GM23338 (cell line): ENCODE measurements at places on chromosomes 11 and 22.

GRCh38 chr22:24353121-24353520 lies 74.3 kb upstream of the ADORA2A start:
- H3K27me3 ChIP-seq: no peaks in the 10 kb centered on the region
- no peak overlapping the region for H3K4me3 ChIP-seq
- H3K27ac ChIP-seq: no peak overlapping the region
- H3K4me1 ChIP-seq: no peaks in the 10 kb centered on the region

DNA sequence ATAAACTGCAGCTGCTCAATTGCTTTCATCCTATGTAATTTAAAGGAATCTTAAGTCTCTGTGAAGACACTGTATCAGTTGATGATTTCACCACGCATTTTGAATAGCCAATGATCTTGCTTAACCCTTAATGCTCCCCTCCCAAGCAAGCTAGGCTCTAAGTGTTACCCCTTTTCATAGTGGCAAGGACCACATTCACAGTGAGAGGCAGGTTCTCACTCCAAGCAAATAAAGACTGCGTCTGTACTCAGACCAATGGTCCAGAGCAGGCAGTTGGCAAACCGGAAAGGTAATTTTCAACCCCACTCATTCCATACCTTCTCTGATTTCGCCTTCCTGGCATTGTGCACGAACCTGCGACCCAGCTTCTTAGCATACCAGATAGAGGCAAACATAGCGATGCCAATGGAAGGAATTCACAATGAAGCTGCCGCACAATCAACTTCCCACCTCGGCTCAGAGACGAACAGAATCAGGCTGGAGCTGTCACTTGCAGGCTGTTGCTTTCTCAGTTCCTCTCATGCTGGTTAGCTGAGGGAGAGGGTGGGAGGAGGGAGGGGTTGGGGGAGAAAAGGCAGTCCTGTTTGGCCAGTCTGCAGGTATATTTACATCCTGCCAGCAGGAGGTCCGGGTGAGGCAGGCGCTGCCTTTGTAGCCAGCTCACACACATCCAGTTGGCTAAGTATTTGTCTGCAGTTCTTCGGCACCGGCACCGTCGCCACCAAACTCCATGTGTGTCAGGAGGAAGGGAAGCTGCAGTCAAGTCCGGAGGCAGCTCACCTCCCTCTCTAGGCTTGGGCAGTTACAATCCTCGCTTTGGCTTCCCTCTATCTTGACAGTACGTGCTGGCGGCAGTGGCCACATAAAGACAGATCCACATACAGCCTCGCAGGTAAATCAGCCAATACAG lies 1151.2 kb upstream of the CCDC90B start:
- H3K36me3 ChIP-seq: no peaks in the 10 kb centered on the region
- peak; percentile 95 for DNase-seq
- peak overlapping the region; percentile 83 for H3K27ac ChIP-seq
- H3K4me3 ChIP-seq: peak overlapping the region; percentile 51

- H3K36me3 ChIP-seq: no peaks in the 10 kb centered on the region; the same call in 1 of the 2 replicates
- no peak overlapping the region for H3K27ac ChIP-seq
- no peaks in the 10 kb centered on the region for H3K4me1 ChIP-seq
- peaks cover 100% of the 10 kb centered on the region for H3K27me3 ChIP-seq
Measured at GRCh38 chr22:22375576-22376351, 131.2 kb downstream of the VPREB1 start.

DNA sequence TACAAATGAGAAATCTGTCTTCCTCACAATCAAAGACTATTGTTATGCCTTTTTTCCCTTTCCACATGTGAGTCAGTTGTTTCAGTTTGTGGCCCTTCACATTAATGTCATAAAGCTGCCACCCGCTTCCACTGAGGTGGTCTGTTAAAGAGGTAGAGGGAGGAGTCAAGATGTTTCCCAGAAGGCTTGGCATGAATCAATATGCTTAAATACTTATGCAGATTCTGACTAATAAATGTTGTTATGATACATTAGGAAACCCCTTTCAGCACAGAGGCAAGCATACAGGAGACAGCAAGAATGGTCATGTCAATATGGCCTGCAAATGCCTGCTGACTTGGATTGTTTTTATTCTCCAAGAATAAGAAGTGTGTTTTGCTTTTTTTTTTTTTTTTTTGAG lies 6.5 kb downstream of the RTN3 start:
- no peak overlapping the region for H3K4me3 ChIP-seq
- H3K36me3 ChIP-seq: no peaks in the 10 kb centered on the region
- peaks cover 38% of the 10 kb centered on the region for H3K4me1 ChIP-seq
- DNase-seq: no peak
- no peaks in the 10 kb centered on the region for H3K27me3 ChIP-seq

DNA sequence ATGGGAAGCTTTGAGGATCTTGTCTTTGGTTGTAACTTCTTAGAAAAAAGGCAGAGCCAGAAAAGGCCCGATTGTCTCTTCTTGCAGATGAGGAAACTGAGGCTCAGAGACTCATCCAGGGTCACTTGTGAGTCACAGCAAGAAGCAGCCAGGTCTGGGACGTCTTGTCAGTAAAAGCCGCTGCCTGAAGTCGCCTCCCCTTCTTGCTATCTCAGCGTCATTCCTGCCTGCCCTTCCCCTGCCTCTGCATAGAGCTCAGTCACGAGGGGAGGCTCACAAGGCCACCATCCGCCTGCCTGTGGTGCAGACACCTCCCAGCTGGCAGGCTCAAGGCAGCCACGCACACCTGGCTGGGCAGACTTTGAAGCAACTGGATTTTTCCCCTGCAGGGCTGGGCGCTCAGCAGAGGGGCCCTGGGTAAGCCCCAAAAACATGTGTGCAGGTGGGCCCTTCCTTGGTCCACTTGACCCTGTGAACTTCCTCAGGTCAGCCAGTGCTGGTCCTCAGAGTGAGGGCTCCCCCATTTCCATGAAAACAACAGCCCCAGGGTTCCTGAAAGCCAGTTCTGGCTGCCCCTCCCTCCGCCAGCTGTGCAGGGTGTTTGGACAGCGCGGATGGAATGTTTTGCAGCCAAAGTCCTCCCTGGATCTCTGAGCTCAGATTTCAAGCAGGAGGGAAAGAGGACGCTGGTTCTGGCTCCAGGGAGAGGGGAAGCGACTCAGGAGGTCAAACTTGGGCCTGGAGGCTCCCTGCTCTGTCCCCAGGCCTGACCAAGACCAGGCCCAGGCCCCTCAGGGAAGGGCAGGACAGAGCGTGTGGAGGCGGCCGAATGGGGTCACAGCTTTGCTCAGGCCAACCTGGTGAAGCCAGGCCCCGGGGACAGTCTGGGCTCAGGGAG lies 6.0 kb upstream of the RAB3IL1 start:
- H3K27me3 ChIP-seq: peaks cover 6% of the 10 kb centered on the region; the same call in 1 of the 2 replicates
- H3K4me3 ChIP-seq: no peak overlapping the region
- H3K27ac ChIP-seq: no peak overlapping the region
- DNase-seq: peak; percentile 67
- H3K36me3 ChIP-seq: no peaks in the 10 kb centered on the region

DNA sequence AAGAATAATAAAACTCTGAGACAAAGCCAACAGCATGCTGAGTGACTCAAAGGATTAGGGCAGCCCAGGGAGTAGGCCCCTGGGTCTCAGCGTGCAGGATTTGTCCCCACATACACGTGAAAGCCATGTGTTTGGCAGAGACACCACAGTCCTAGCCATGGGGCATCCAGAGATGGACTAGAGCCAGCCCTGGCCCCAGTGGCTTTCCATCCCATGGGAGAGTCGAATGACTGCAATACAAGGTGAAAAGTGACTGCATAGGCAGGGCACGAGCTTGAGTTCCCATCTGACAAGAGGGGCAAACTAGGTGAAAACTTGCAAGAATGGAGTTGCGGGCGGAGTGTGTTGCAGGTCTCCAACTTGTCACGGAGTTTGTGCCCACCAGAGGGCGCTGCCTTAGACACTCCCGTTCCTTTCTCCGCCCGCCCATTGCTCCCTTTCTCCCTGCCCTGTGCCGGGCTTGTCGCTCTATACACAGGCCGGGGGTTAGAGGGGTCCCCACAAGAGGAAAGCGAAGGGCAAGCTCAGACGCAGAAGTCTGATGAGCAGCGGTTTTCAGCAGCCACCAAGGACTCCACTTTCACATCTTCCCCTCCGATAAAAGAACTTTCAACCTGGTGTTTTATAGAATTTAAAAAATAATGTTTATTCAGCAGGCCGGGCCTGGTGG lies 24.2 kb downstream of the TSKU start:
- H3K4me3 ChIP-seq: no peak overlapping the region
- H3K27me3 ChIP-seq: no peaks in the 10 kb centered on the region
- H3K27ac ChIP-seq: no peak overlapping the region
- DNase-seq: peak; percentile 97

- H3K4me1 ChIP-seq: peaks cover 18% of the 10 kb centered on the region
- no peaks in the 10 kb centered on the region for H3K27me3 ChIP-seq
- H3K27ac ChIP-seq: peak within 1 kb of the TSS; percentile 99
- peaks cover 20% of the 10 kb centered on the region for H3K36me3 ChIP-seq
- peak; percentile 39 for DNase-seq
- H3K4me3 ChIP-seq: peak within 1 kb of the TSS; percentile 99
Measured at GRCh38 chr22:24554313-24555164, at the start of gene GUCD1. Gene GUCD1, minus strand, starts transcription at chr22:24555138. Its CDS starts 147 bp downstream, at chr22:24554991.

DNA sequence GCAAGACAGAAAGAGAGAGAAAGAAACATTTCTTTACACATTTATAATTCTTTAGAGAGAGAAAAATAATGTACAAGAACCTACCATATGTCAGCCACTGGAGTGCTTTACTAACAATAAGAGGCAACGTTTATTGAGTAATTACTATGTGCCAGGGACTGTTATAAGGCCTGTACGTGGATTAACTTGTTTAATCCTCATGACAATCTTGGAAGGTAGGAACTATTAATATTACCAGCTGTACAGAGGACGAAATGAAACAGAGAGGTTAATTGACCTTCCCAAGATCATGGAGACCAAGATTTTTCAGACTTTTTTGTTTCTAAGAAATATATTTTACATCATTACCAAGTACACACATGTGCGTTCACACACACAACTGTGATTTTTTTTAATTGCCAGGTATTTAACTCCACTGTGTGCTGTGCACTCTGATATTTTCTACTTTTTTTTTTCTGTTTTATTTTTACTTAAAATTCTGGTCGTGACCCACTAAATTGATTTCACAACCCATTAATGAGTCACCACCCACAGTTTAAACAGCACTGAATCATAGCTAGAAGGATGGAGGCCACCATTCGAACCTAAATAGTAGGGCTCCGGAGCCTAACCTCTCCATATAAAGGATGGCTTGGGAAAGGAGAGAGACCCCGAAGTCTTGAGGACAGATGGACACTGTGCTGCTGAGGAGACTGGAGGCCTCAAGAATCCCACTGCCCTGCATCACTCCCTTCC lies 21.4 kb downstream of the CREB3L1 start:
- H3K36me3 ChIP-seq: no peaks in the 10 kb centered on the region
- peaks cover 20% of the 10 kb centered on the region for H3K4me1 ChIP-seq
- DNase-seq: no peak
- no peak overlapping the region for H3K27ac ChIP-seq
- H3K4me3 ChIP-seq: no peak overlapping the region
- H3K27me3 ChIP-seq: no peaks in the 10 kb centered on the region

DNA sequence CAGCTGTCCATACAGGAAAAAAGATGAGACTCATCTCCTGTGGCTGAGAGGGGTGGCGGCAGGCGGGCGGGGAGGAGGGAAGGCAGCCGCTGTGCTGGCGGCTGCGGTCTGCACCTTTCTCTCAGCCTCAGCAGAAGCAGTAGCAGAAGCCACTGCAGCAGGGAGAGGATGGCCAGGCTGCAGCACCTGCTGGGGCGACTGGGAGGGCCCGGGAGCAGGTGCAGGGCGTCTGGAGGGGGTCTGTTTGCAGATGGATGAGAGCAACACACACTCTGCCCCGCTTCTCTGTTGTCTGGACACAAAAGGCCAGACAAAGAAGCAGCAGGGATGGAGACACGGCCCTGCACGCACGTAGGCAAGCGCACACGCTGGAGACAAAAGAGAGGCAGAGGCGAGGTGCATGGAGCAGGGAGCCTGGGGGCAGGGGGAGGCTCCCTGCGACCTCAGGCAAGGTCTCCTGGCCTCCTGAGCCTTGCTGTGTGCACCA lies 9.3 kb upstream of the MIAT start:
- H3K4me3 ChIP-seq: peak overlapping the region; percentile 43; the same call in 1 of the 2 replicates
- H3K27me3 ChIP-seq: no peaks in the 10 kb centered on the region
- no peaks in the 10 kb centered on the region for H3K36me3 ChIP-seq
- DNase-seq: peak; percentile 89

- H3K36me3 ChIP-seq: no peaks in the 10 kb centered on the region
- no peaks in the 10 kb centered on the region for H3K27me3 ChIP-seq
- H3K4me3 ChIP-seq: no peak overlapping the region
- H3K4me1 ChIP-seq: no peaks in the 10 kb centered on the region; the same call in 1 of the 2 replicates
- H3K27ac ChIP-seq: no peak overlapping the region
Measured at GRCh38 chr22:36940676-36941075, 27.2 kb downstream of the CSF2RB start.

GRCh38 chr22:42613872-42614301 lies 796 bp downstream of the POLDIP3 start:
- H3K4me1 ChIP-seq: peaks cover 15% of the 10 kb centered on the region; the same call in 1 of the 2 replicates
- peak overlapping the region; percentile 99 for H3K4me3 ChIP-seq
- DNase-seq: no peak
- H3K27ac ChIP-seq: peak overlapping the region; percentile 94
- no peaks in the 10 kb centered on the region for H3K27me3 ChIP-seq
- no peaks in the 10 kb centered on the region for H3K36me3 ChIP-seq

GRCh38 chr22:50481440-50482106 lies at the start of gene ADM2:
Gene ADM2, plus strand, starts transcription at chr22:50481543. Its CDS starts 305 bp downstream, at chr22:50481848.
- H3K4me1 ChIP-seq: no peaks in the 10 kb centered on the region
- no peak within 1 kb of the TSS for H3K27ac ChIP-seq
- peak; percentile 87 for DNase-seq
- H3K27me3 ChIP-seq: peaks cover 23% of the 10 kb centered on the region
- H3K36me3 ChIP-seq: no peaks in the 10 kb centered on the region

DNA sequence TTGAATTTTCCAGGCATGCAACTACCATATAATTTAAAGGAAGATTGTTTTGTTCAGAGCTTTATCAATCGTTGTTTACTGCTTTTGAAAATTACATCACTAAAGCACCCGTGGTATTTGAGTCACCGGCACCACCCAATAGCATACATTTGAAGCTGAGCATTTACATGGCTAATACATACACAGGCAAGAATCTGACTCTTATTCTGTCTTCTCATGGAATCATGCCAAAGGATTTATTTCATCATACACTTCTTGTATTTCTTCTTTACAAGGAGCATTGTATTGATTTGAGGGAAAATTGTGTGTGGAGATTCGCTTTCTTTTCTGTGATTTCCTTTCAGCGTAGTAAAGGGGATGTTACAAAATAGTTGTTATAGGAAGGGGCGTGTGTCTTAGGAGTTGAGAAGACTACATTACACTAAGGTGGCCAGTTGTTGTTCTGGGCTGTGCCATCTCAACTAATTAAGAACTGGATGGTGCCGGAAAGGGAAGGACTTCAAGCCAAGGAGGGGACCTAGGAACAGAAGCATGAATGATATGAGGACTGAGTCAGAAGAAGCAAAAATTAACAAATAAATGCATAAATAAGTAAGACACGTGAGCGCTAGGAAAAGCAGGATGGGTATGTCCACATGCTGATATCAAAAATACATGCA lies 12.9 kb upstream of the CD3E start:
- H3K36me3 ChIP-seq: no peaks in the 10 kb centered on the region
- H3K27ac ChIP-seq: no peak overlapping the region
- DNase-seq: no peak
- H3K4me1 ChIP-seq: 0 out of 2 replicates have a peak, but pooled peaks cover 3% of the 10 kb centered on the region
- H3K4me3 ChIP-seq: no peak overlapping the region
- H3K27me3 ChIP-seq: no peaks in the 10 kb centered on the region
